ENCODE measurements at places on chromosomes 4 and X.

GRCh38 chr4:105990933-105991332, 95.7 kb downstream of the NPNT start:
- DNase-seq: no peak

- DNase-seq: no peak
Measured at GRCh38 chr4:148514581-148514980, 72.4 kb upstream of the NR3C2 start.

GRCh38 chr4:105591573-105591972, 39.2 kb downstream of the ARHGEF38 start:
- DNase-seq: no peak

DNA sequence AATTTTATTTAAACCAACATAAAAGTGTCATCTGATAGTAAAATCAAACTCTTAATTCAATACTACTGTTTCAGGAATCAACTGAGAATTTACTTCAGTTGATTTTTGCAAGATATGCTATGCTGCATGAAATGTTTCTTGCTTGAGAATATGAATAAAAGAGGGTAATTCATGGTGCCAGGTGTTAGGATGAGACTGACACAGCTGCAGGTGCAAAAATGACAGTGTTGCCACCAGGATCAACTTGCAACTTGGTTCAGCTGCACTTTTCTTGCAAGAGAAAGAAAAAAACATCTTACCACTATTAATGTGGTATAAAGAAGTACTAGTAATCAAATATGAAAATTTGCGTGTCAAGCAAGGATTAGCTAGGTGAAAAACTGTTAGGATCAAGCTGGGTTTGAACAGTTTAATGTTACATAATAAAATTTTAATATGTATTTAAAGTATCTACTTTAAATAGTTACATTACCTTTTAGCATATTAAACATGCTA, 49.7 kb downstream of the CHIC2 start:
- no peak for DNase-seq

- no peak for DNase-seq
Measured at GRCh38 chr4:40134206-40134917, 62.5 kb upstream of the RHOH start.

DNA sequence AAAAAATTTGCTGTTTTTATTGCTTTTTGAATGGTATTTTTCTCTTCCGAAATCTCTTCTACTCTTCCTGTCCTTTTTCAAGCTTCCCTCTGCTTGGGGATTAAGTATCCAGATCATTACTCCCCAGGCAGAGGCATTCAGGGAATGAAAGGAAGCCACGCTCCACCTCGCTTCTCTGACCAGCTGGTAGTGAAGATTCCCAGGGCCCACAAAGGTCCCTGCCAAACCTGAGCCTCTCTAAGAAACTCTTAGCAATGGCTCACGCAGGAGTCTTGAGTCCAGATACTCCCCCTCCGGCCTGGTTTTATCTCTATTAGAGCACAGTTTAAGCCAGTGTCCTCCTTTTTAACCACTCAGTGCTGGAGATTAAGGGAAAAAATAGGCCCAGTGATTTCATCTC, 51.4 kb upstream of the SOD3 start:
- DNase-seq: no peak

DNA sequence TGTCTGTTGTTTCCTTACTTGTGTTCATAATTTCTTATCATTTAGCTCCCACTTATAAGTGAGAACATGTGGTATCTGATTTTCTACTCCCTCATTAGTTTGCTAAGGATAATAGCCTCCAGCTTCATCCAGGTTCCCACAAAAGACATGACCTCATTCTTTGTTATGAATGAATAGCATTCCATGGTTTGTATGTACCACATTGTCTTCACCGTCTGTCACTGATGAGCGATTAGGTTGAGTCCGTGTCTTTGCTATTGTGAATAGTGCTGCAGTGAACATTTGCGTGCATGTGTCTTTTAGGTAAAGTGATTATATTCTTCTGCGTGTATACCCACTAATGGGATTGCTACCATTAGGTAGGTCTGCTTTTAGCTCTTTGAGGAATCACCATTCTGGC, 624.3 kb upstream of the EPHA5 start:
- DNase-seq: no peak

DNA sequence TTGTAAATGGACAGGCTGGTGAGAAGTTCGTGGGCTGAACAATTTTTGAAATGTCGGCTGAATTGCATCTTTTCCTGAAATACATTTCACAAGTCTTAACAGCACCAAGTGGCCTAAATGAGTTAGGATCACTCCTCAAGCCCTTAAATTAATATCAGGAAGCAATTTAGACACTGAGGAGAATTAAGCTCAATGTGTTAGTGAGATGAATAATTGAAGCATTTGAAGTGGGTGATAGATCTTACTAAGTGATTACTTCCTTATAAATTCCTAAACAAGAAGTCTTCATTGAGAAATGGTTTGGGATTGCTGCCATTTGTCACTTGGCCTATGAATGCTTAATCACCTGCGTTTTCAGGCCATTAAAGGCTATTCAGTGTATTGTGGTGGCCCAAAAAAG, 116.8 kb downstream of the NAA11 start:
- no peak for DNase-seq

- DNase-seq: no peak
Measured at GRCh38 chrX:120462370-120462769, 6.7 kb downstream of the LAMP2 start.

All from NCI-H774 (cell line).